H9 (cell line): ENCODE measurements at places on chromosomes 4 and X. TPM values are rescaled to one million over a fixed set of nuclear protein-coding genes. Genes with fewer than 3 reads are reported as not detected.
A peak's percentile ranks its signal among the peaks of the same experiment; 100 is the strongest.

ODAPH gene
- total RNA-seq: not detected in 2 replicates

UGT2A1 gene
- total RNA-seq: 0.26 TPM in 1 of 2 replicates, not detected in the other

BEX3 gene
- total RNA-seq: 305 and 321 TPM in 2 replicates

ZNF157 gene
- total RNA-seq: 0.81 TPM in 2 replicates

TMEM156 gene
- total RNA-seq: not detected in 2 replicates

PDLIM3 gene
- 12.0 and 13.1 TPM in 2 replicates for total RNA-seq

PAK3 gene
- 7.5 and 7.8 TPM in 2 replicates for total RNA-seq

SRPX2 gene
- not detected in 2 replicates for total RNA-seq

GC gene
- total RNA-seq: 0.15 TPM in 1 of 2 replicates, not detected in the other

ZNF275 gene
- 11.8 and 12.1 TPM in 2 replicates for total RNA-seq

DNA sequence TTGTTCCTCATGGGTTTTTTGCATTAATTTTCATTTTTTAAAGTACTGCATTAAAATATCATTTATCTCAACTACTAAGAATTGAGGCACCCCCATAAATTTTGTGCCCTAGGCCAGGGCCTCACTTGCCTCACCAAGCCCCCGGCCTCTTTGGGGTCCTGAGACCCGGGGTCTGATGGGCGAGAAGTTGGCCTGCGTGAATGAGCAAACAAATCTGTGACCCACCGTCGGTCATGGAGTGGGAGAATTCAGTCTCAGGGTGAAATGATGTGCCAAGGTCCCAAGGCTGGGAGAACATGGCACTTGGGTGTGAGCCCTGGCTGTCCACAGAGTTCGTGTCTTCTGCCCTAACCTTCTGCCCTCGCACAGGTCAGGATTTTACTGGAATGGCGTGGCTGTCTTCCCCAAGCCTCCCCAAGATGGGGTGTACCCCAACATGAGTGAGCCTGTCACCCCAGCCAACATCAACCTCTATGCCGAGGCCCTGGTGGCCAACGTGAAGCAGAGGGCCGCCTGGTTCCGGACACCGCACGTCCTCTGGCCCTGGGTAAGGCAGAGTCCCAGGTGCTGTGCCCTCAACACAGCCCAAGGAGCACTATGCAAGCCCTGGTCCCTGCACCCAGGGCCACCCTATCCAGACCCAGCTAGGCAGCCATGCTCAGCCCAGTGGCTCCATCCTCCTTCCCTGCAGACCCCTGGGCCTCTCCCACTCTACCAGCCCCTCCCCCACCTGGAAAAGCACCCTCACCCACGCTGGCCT, 18.0 kb downstream of the MAN2B2 start:
- no peak overlapping the region for H3K27ac ChIP-seq
- H3K4me1 ChIP-seq: no peaks in the 10 kb centered on the region
- H3K36me3 ChIP-seq: no peaks in the 10 kb centered on the region
- DNase-seq: no peak
- H3K27me3 ChIP-seq: no peaks in the 10 kb centered on the region
- no peak overlapping the region for H3K4me3 ChIP-seq

DNA sequence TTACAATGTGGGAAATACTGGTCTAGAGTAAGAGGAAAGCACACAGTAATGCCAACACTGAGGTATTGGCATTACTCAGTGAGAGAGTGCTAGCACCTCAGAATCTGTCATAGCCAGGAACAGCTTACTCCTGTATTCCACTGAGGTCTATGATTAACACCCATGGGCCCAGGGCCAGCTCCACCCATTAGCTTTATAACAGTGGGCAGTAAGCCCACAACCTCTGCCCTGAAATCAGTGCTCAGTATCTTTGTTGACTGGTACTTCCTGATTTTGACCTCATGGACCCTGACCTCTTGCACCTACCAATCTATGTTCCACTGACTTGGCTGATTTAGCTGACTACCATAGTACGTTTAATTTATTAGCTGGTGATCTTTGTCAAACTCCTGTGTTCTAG, 56.1 kb downstream of the LANCL3 start:
- no peak overlapping the region for H3K27ac ChIP-seq
- H3K27me3 ChIP-seq: no peaks in the 10 kb centered on the region
- H3K36me3 ChIP-seq: peaks cover 2% of the 10 kb centered on the region; the same call in 2 of the 3 replicates
- H3K4me1 ChIP-seq: no peaks in the 10 kb centered on the region

- no peaks in the 10 kb centered on the region for H3K4me1 ChIP-seq
- H3K27ac ChIP-seq: no peak overlapping the region
- no peaks in the 10 kb centered on the region for H3K36me3 ChIP-seq
- DNase-seq: no peak
Observed at GRCh38 chr4:143046454-143046853, 138.3 kb upstream of the USP38 start.

DNA sequence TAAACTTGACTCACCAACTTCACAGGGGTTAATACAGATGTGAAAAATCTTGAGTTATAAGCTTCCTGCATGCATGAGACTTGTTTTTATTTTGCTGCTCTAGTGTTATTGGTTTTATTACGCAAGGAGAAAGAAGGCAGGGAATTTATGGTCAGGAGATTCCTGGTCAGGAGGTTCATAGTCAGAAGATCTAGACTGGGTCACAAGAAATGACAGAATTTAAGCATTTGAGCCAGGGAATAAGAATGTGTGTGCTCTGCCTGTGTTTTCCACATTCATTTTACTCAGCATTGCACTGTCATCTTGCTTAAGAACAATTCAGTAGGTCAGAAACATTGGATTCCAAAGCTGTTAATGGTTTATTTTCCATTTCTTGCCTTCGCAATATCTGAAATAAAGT, 2522.1 kb downstream of the ARAP2 start:
- no peaks in the 10 kb centered on the region; the same call in 2 of the 3 replicates for H3K36me3 ChIP-seq

- no peak overlapping the region for H3K4me3 ChIP-seq
- H3K27ac ChIP-seq: no peak overlapping the region
- H3K36me3 ChIP-seq: no peaks in the 10 kb centered on the region
Observed at GRCh38 chr4:124738994-124739393, 26.5 kb upstream of the ANKRD50 start.

GRCh38 chr4:75048208-75048879, 115.4 kb downstream of the PARM1 start:
- no peaks in the 10 kb centered on the region for H3K36me3 ChIP-seq
- H3K27me3 ChIP-seq: no peaks in the 10 kb centered on the region
- H3K4me1 ChIP-seq: no peaks in the 10 kb centered on the region

DNA sequence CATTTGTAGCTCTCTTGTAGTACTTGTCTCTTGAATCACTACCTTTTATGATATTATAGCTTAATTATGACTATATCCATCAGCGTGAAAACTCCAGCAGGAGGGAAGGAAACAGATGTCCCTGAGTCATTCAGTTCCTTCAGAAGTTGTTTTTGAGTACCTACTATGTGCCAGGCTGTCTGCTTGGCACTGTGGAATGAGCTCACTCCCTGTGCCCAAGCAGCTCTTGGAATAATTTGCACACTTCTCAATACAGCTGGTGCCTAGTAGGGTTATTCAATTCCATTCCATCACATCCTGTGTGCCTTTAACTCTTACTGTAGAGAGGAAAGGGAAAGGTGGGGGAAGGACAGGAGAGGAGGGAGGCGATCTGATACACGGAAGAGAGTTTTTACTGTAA, 77.1 kb downstream of the NFKB1 start:
- no peak overlapping the region for H3K4me3 ChIP-seq
- no peaks in the 10 kb centered on the region for H3K27me3 ChIP-seq
- no peaks in the 10 kb centered on the region for H3K36me3 ChIP-seq

DNA sequence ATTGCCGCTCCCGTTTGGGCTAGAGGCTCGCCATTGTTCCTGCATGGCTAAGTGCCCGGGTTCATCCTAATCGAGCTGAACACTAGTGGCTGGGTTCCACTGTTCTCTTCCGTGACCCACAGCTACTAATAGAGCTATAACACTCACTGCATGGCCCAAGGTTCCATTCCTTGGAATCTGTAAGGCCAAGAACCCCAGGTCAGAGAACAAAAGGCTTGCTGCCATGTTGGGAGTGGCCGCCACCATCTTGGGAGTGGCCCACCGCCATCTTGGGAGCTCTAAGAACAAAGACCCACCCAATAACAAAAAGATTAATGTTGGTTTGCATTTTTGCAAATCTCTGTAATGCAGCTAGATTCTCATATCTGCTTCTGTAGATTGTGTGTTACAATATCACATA, 299.0 kb downstream of the DCHS2 start:
- no peaks in the 10 kb centered on the region for H3K36me3 ChIP-seq
- H3K27ac ChIP-seq: no peak overlapping the region
- H3K27me3 ChIP-seq: no peaks in the 10 kb centered on the region
- no peaks in the 10 kb centered on the region for H3K4me1 ChIP-seq

DNA sequence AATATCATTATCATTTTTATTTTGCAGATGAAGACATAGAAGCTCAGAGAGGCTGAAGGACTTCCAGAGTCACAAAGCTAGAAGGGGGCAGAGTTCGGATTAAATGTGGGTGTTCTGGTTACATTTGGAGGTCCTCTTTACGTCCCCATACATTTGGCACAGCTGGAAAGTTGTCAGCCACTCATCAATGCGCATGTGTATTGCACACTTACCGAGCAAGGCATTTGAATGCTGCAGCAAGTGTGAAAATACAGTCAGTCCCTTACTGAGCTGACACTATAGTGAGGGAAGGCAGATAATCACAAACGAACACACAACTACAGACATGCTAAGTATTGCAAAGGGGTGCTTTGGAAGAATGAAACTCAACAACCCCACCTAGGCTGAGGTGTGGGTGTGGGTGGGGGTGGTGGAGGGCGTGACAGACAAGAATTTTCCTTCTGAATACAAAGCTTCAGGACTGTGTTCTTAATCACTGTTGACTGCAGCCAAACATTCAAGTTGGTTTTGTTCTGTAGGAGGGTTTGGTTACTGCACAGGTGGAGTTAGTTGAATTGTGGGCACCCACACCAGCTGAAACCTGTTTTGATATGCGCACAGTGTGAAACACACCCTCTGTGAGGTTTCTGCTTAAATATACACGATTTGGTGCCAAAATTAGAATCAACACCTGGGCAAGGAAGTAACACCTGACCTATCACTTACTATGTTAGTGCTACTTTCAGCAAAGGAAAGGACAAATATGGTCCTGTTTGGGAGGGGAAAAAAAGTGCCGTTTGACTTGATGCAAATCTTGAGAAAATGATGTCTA, 72.4 kb downstream of the COQ2 start:
- H3K4me3 ChIP-seq: no peak overlapping the region
- peaks cover 5% of the 10 kb centered on the region; the same call in 2 of the 3 replicates for H3K36me3 ChIP-seq
- DNase-seq: no peak
- no peaks in the 10 kb centered on the region for H3K27me3 ChIP-seq

DNA sequence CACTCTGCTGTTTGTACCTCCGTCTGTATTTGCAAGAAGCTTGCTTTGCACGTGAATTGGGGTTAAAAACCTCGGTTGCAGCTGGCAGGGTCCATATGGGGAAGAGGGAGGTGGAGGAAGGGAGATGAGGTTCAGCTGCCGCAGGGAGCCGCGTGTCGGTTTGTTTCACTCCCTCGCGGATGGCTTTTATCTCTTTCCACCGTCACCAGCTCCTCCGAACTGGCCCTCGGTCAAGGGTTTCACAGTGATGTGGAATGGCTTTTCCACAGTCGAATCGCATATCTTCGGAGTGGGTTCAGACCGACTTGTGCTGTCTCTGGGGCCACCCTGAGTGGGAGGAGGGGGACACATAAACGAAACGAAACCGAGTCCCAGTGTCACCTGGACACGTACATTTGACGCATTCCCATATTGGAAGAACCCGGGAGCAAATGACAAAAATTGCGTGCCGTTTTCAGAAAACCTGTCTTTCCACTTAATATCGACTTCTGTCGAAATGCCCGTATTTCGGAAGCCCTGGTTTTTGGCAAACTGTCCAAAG, 929 bp downstream of the ZBTB33 start:
- peak overlapping the region; percentile 97 for H3K4me3 ChIP-seq
- peaks cover 34% of the 10 kb centered on the region for H3K36me3 ChIP-seq
- H3K4me1 ChIP-seq: no peaks in the 10 kb centered on the region

DNA sequence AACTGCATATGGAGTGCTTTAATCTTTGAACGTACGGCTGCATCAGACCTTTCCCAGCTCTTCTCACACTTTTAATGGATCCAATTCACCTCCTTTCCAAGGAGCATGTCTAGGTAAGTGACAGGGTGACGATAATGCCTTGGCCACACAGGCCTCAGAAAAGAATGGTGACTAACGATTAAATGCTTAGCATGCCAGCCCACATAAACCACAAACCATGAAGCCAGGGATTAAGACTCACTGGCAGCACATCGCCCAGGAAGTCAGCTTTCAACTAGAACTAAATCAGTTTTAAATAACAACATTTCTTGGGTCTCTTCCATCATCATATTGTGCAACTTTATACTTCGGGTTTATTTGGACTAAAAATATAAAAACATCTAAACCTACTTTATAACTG, 28.7 kb downstream of the INPP4B start:
- H3K4me1 ChIP-seq: no peaks in the 10 kb centered on the region
- H3K36me3 ChIP-seq: no peaks in the 10 kb centered on the region
- no peak overlapping the region for H3K27ac ChIP-seq

- H3K27me3 ChIP-seq: no peaks in the 10 kb centered on the region
- no peak for DNase-seq
- no peaks in the 10 kb centered on the region for H3K4me1 ChIP-seq
- H3K36me3 ChIP-seq: no peaks in the 10 kb centered on the region
Observed at GRCh38 chrX:49970674-49971073, 48.3 kb downstream of the CLCN5 start.

- H3K27me3 ChIP-seq: no peaks in the 10 kb centered on the region
- no peaks in the 10 kb centered on the region for H3K4me1 ChIP-seq
- DNase-seq: no peak
Observed at GRCh38 chr4:185566425-185566824, 31.1 kb upstream of the PDLIM3 start.

GRCh38 chr4:95660719-95661118, 111.9 kb upstream of the UNC5C start:
- DNase-seq: no peak
- peaks cover 21% of the 10 kb centered on the region for H3K36me3 ChIP-seq
- no peaks in the 10 kb centered on the region for H3K27me3 ChIP-seq
- H3K4me1 ChIP-seq: no peaks in the 10 kb centered on the region
- H3K27ac ChIP-seq: no peak overlapping the region

- DNase-seq: no peak
- H3K4me1 ChIP-seq: 0 out of 2 replicates have a peak, but pooled peaks cover 2% of the 10 kb centered on the region
- no peaks in the 10 kb centered on the region for H3K36me3 ChIP-seq
- no peak overlapping the region for H3K27ac ChIP-seq
- H3K27me3 ChIP-seq: no peaks in the 10 kb centered on the region
Observed at GRCh38 chr4:148868191-148868590, 426.0 kb upstream of the NR3C2 start.
